Uterus (tissue), 4 donors: ENCODE measurements at places on chromosomes 5 and 9. TPM values are rescaled to one million over a fixed set of nuclear protein-coding genes. Genes with fewer than 3 reads are reported as not detected.

DNA sequence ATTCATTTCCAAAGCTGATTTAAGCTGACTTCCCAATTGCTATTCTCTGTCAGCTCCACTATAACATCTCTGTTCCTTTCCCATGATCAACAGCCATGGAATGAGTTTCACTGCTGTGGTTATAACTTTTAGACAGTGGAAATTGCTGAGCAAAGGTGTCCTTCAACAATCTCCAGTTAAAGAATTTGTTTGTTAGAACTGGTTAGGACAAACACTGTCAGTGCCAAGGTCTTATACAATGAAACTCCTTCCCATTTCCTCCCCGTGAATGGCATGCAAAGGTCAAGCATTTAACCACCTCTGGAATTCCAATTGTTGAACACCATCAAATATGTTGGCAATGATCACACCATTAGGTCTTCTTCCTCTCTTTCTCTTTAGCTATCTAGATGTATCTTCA lies 45.7 kb upstream of the GHR start:
- DNase-seq: no peak

DNA sequence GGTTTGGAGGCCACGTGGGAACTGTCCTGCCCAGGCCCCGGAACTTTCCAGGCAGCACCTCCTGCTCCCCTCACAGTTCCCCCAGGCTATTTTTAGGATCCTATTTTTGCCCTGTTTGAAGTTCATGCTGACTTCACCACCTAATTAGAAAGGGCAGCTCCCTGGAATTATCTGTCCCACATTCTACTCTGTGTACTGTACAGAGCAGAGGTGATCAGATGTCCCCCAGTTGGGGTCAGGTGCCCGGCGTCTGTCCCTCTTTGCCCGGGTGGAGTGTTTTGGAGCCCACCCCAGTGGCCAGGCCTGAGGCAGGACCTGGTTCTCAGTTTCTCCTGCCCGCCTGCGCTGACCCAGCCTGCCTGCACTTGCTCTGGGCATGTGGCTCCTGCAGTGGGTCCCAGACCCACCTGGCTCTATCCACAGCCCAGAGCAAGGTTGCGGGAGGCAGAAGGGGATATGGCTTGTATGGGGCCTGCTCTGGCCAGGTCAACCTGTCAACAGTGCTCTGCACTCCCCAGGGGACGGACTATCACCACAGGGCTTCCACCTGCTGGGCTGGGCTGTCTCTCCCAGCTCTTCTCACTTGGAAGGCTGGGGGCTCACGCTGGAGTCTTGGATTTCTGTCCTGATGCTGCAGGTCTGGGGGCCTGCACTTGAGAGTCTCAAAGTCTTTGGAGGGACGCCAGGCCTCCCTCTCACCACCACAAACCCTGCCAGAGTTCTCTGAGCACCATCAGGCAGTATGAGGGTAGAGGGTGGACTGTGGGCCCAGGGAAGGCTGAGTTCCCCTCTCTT lies 268.3 kb downstream of the GADD45G start:
- peak; percentile 14 for DNase-seq

- DNase-seq: no peak
Observed at GRCh38 chr5:14237317-14238086, 94.4 kb downstream of the TRIO start.

TRMO gene
- 14.1 TPM for total RNA-seq

NXNL2 gene
- total RNA-seq: 6.9 TPM

OR1Q1 gene
- total RNA-seq: not detected
